ENCODE measurements at places on chromosomes 2 and 18.

DNA sequence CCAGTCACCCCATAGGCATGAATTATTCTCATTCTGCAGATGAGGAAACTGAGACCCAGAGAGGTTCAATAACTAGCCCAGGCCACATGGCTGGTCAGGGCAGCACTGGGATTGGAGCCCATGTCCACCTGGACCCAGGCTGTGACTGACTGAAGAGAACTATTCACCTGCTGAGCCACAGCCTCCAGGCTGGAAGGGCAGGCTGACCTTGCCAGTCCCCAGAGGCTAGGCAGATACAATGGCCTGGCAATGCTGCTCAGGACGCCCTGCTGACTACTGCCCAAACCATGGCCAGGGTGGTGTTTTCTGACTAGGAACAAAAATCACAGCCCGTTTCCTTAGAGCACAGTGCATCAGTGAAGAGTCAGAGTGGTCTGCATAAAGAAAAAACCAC, 36.8 kb downstream of the HS6ST1 start:
- DNase-seq, result no peak

- no peak for DNase-seq
These were observed 101.7 kb upstream of the MSH2 start for GRCh38 chr2:47301277-47301618.

DNA sequence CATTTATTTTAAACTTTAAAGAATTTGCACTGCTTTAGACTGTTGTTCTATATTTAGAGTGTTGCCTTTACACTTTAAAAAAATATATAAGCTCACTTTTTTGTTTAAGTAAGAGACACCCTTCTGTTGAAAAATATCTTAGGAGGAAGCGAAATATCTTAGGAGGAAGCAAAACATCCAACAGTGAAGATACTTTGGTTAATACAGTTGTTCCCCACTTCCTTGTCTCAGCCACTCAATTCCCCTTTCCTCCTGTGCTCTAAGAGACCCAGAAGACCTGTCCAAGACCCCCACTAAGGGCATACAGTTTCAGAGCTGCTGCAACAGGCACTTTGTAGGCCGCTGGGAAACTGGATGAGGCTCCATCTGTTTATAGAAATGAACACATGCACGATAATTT, 5.7 kb downstream of the SERPINB8 start:
- DNase-seq, result no peak

- no peak for DNase-seq
These were observed 4.1 kb upstream of the LOXHD1 start for GRCh38 chr18:46660957-46661749.

GRCh38 chr18:31424383-31424988, 23.1 kb upstream of the DSG3 start:
- no peak for DNase-seq

- DNase-seq, result no peak
These were observed 27.9 kb upstream of the CDCA7 start for GRCh38 chr2:173326806-173327205.

- DNase-seq, result no peak
These were observed 520.6 kb downstream of the METTL4 start for GRCh38 chr18:2050702-2051201.

DNA sequence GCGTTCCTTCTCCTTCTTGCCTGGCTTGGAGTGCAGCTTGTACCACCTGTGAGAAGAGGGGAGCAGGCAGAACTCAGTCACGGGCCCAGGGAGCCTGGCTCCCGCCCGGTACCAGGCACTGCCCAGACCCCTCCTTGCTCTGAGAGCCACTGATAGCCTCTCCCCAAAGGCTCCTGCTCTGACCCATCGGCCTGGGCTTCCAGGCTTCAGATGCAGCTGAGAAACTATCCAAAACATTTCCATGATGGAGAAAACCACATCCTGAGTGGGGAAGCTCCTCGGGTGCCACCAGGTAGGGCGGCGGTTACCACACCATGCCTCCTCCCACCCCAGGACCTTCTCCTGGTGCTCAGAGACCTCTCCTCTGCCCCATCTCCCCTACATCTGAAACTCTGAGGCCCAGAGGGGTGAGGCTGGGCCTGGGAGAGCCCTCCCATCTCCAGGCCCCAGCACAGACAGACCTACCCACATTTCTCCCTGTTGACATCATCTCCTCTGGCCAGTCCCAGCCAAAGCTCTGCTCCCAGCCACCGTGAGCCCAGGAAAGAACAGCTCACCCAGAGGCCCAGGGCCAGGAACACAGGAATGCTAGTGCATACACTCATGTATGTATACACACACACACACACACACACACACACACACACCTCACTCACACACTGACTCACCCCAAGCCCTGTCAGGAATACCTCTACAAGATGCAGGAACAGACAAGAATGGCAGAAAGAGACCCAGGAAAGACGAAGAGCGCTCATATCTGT, 17.9 kb upstream of the SFXN5 start:
- DNase-seq, result no peak

GRCh38 chr2:27086724-27087593, at the start of gene KHK:
Gene KHK, plus strand, starts transcription at chr2:27086772. Its CDS starts 488 bp downstream, at chr2:27087260.
- DNase-seq, result no peak
